ENCODE measurements at places on chromosomes 16 and 17. TPM values are rescaled to one million over a fixed set of nuclear protein-coding genes. Genes with fewer than 3 reads are reported as not detected.

Gene CHCT1
- not detected for total RNA-seq

Gene ARHGDIG
- 7.1 TPM for total RNA-seq

Gene HCRT
- not detected for total RNA-seq

Gene CEMP1
- total RNA-seq = not detected

Gene HAP1
- total RNA-seq = not detected

Gene COX11
- total RNA-seq = 62.2 TPM

Gene KRT31
- not detected for total RNA-seq

Gene KRT9
- total RNA-seq = not detected

Gene TEKT1
- not detected for total RNA-seq

Gene PIK3R5
- 1.8 TPM for total RNA-seq

Gene KRT40
- not detected for total RNA-seq

Gene CX3CL1
- total RNA-seq = 23.7 TPM

Gene HID1
- total RNA-seq = 11.8 TPM

Gene PTX4
- not detected for total RNA-seq

Gene NECAB2
- total RNA-seq = 0.48 TPM

Gene SLC52A1
- total RNA-seq = not detected
